Stimulated activated CD8-positive, alpha-beta memory T cell treated with anti-CD3 and anti-CD28 coated beads, Interleukin-7, amount 100 ng/mL, for 24 hours (primary cell): ENCODE measurements at places on chromosomes 5 and 9.

- no peak for DNase-seq
Observed at GRCh38 chr9:82777366-82777765, 285.6 kb downstream of the RASEF start.

DNA sequence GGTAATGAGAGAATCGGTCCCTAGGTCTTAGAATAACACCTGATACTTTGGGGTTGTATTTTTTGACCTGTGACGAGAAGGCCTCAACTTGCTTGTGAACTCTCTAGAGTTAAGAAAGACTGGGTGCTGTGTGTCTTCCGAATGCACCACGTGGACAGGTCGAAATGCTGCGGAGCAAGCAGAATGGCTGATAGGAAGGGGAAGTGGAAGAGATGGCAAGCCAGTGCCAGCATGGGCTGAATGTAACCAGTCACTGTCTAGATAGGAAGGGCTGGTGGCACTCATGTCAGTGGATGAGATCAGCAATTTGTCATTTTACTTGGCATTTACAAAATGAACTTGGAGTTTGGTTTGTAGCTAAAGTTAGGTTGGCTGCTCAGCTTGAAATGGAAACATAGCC, 5.6 kb downstream of the OTULINL start:
- DNase-seq: no peak

- DNase-seq: no peak
Observed at GRCh38 chr9:116767219-116767618, 80.1 kb downstream of the TRIM32 start.

- DNase-seq: no peak
Observed at GRCh38 chr9:4620057-4620765, 41.9 kb upstream of the PLPP6 start.

GRCh38 chr5:2631758-2632157, 119.7 kb downstream of the IRX2 start:
- no peak for DNase-seq

DNA sequence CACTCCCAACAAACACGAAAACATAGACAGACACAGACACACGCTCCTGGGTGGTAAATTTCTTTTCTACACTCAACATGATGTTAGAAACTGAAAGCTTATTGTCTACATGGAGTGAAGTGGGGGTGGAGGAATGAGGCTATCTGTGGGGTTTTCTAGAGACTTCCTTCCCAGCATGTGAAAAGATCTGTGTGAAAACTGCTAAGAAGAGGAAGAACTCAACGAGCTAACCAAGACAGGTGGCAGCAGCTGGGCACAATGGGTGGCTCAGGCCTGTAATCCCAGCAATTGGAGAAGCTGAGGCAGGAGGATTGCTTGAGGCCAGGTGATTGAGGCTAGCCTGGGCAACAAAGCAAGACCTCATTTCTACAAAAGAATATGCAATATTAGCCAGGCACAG, 7.6 kb downstream of the FYB1 start:
- DNase-seq: no peak

DNA sequence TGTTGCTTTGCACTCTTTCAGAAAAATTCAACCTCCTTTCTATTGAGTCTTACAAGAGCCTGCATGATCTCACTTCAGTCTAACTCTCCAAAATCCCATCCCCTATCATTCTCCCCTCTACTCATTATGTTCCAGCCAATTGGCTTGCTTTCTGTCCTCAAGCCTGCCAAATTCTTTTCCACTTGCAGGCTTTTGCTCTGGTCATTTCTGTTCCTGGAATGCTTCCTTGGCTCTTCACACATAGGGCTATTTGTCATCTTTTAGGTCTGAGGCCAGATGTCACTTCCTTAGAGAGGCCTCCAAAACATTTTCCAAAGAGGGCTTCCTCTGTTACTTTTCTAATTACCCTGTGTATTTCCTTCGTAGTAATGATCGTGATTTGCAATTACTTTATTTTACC, 11.8 kb upstream of the CHD1 start:
- no peak for DNase-seq

DNA sequence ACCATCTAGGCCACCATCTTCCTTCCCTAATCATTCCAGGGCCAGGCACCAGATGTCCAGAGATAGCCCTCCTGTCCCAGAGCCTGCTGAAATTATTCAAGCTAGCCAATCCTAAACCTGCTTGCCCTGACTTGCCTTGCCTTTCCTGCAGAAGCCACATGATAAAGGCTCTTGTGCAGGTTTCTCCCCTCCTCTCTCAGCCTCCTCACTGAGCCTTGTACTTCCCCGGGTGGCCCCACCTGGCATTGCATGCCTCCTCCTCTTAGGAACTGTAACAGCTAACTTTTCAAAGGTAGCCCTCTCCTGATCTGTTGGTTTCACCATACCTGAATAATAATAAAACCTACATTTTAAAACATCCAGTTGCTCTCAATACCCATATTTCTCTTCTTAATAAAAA, 42.6 kb downstream of the DIRAS2 start:
- no peak for DNase-seq

GRCh38 chr9:26524267-26524666, 368.3 kb downstream of the CAAP1 start:
- no peak for DNase-seq

GRCh38 chr5:6274846-6275543, 103.4 kb downstream of the MED10 start:
- DNase-seq: no peak

DNA sequence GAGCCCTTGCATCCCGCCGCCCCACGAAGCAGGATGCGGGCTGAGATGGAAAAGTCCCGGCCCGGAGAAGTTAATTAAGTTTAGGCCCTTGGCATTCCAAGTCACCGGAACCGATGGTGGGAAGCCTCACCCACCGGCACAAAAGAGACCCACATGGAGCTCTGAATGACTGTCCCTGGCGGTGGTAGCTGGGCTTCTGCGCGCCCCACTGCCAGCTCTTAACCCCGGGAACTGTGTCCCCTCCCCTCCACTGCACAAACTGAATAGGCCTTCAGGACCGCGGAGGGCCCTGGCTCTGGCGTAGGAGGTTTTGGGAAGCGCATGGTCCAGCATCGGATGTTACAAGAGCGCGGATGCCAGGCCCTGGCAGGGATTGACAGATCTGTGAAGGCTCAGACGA, 291.1 kb upstream of the TUT7 start:
- no peak for DNase-seq

- no peak for DNase-seq
Observed at GRCh38 chr9:8096091-8096490, 296.5 kb upstream of the DMAC1 start.

DNA sequence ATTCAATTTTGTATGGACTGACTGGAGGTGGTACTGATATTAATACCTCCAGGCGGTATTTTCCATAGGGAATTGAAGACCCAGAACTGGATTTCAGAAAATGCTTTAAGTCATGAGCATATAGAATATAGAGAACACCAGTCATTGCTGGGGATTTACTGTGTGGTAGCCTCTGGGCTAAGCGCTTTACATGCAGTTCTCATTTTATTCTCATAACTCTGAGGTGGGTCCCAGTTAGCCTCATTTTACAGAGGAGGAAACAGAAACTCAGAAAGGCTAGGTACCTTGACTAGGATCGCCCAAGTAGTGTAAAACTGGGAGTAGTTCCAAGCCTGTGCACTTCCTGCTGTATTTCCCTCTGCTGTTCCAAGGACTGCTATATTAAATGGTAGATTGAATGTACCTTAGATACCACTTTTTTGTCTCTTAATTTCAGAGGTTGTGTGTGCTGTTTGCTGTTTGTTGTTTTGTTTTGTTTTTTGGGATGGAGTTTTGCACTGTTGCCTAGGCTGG, 13.8 kb downstream of the SLC44A1 start:
- DNase-seq: no peak

DNA sequence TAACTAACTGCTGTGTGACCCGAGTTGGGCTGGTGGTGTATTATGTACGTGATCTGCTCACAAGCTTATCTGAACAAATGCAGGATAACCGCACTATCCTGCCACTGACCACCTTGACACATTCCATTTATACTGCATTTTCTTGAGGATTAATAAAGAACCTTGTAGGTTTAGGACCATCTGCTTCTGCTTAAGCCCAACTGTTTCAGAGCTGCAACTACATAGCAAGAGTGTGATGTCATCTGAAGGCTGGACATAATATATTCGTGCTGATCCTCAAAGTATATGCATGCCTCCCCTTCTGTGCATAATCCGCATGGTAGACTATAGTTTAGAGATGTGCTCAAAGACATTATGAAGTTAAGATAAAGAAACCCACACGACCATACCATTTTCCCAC, 435.9 kb downstream of the BNC2 start:
- no peak for DNase-seq

GRCh38 chr5:6371079-6371810, 7.1 kb downstream of the MED10 start:
- no peak for DNase-seq

DNA sequence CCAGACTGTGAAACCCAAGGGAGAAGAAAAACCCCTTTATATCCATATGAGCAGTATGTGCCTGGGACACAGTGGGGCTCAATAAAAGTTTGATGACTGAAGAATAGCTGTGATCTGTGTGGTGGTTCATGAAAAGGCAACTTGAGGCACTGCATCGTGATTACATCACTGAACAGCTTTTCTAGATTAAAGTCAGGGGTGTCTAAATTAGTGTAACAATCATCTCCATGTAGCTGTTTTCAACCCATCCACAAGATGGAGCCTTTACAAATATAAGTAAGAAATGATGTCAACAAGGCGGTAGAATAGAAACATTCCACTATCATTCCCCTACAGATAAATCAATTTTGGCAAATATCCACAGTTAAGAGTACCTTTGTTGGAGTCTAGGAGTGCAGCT, 55.5 kb downstream of the PRRC1 start:
- DNase-seq: no peak

DNA sequence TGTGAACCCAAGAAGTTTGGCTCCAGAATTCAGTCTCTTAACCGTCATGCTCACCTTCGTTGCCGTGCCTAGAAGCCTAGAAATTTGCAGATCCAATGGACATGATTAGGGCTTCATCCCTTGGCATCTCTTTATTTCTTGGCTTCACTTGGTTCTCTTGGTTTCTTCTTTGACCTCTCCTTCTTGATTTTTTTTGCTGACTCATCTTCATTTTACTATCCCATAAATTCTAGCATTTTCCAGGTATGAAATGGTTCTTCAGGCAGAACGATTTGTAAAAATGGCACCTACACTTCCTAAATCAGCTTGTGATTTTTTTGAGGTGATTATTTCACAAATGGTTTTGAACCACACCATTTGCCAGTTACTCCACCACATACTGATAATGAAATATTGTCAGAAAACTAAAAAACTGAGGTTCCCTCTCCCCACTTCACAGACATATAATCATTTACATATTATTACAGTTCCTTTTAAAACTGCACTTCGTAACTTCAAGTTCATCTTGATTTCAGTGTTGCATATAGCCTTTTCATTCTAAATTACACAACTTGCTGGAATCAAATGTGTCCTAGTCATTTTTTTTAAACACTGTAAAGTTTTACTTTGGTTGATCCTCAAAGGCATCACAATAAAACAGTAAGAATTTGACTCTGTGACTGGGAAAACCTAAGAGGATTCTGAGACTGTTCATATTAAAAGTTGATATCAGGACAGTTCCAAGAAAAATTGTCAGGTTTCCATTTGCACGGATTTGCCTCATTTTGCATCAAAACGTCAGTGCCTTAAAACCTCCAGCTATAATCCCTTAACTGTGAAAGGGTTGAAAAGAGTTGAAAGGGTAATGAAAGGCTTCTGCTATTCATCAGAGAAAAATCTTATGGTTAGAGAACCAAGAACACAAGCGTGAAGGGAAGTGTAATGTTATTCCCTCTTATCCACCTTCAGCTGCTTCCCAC, 8.9 kb upstream of the NREP start:
- no peak for DNase-seq

- DNase-seq: no peak
Observed at GRCh38 chr9:27548055-27548741, 18.6 kb upstream of the MOB3B start.

DNA sequence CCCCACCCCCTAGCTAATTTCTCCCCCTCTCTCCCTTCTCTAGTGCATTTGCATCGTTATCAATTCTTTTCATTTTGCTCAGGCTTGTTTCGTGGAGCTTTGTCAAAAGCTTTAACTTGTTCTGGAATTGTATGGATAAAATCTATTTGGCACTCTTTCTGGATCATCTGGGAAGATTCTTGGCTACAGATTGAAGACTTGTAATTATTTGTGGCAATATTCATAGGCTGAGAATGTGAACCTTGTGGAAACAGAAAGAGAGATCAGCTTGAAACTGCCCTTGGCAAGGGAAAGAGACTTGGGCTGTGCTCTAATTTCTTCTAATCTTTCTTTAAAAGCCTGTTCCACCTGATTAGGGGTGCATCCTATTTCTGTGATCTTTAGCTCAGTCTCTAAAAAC, 340.6 kb upstream of the DAB2 start:
- no peak for DNase-seq

- DNase-seq: no peak
Observed at GRCh38 chr5:176792655-176793342, 17.6 kb upstream of the UNC5A start.

DNA sequence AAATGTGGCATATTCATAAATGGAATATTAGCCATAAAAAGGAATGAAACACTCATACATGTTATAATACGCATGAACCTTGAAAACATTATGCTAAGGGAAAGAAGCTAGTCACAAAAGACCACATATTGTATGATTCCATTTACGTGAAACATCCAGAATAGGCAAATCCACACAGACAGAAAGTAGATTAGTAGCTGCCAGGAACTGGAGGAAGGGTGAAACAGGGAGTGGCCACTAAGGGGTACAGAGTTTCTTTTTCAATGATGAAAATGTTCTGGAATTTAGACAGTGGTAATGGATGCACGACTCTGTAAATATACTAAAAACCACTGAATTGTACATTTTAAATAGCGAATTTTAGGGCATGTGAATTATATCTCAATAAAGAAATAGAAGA, 39.4 kb downstream of the STRBP start:
- DNase-seq: no peak

DNA sequence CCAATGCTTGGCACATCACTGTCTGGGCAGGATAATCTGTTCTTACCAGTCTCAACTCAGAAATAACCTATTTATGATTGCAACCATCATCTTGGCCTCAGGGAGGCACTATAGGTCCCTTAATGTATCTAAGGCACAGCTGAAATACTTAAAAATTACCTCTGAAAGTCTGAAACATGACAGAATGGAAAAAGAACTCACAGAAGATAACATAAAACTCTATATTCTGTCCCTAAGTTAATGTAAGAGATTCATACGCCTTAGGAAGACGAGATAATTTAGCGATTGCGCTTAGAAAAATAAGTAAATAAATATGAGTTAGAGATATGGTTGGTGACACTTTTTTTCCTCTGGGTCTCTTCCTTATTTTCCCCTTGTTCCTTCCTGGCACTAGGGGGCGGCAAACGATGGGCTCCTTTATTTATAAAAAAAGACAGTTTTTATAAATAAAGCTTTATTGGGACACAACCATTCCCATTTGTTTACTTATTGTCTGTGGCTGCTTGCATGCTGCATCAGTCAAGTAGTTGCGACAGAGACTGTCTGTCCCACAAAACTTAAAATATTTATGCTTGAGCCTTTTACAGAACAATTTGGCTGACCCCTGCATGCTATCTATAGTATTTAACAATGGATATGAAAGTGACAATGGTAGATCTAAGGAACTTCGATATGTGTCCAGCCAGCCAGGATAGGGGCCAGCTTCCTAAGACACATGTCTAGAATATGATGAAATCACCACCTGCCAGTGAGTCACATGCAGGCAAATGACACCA, 79.6 kb downstream of the PDE4D start:
- DNase-seq: no peak
